EL (cell line): ENCODE measurements at places on chromosomes 13 and 19.

- no peak for DNase-seq
Observed at GRCh38 chr13:111971891-111972780, 94.8 kb upstream of the SOX1 start.

DNA sequence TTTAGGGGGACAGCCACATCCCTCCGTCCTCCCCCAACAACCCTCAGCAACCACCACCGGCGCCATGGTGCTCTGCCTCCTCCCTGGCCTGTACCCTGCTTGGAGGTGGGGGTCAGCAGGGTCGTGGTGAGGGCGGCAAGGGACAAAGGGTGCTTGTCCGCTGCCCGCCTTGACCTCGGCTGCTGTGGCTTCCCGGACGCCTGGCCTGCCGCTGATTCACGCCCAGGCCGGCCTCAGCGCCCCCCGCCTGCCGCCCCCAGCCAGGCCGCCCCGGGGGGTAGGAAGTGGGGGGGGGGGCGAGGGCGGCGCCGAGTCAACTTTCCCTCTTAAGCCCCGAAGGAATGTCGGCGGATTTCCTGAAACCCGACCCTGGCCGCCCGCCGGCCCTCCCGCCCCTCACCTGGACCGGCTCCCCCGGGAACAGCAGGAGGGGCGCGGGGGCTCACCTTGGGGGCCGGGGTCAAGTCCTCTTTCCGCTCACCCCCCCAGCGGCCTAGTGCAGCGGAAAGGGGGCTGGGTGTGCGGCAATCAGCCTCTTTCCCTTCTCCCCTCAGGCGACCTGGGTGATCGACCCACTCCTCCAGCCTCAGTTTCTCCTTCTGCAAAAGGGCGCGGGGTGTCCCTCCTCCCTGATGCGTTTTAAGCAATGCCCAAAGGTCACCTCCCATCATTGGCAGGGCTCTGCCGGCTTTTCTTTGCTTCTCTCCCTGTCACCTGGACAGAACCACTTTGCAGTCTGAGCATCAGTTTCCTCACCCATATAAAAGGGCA is 1.9 kb upstream of the TMEM59L start:
- no peak for DNase-seq

GRCh38 chr19:18051887-18052286 is 34.8 kb downstream of the IL12RB1 start:
- no peak for DNase-seq

DNA sequence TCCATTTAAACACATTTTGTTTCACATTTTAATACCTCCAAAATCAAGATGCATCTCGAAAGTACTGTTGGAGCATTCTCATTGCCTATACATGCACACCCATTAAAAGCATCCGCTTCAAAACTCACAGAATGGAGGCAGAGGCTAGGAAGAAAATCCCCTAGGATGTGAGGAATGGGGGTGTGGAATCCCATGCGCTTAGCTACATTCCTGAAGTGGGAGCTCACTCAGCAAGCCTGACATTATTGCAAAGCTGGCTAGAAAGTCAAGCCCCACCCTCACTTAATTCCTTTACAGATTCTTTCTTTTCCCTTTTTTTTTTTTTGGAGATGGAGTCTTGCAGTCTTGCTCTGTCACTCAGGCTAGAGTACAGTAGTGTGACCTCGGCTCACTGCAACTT is 4.6 kb upstream of the FAM32A start:
- peak; percentile 88 for DNase-seq

GRCh38 chr13:110881839-110882627 is 32.8 kb downstream of the ANKRD10 start:
- DNase-seq: no peak

- DNase-seq: no peak
Observed at GRCh38 chr19:1533510-1534150, 9.8 kb downstream of the PLK5 start.

GRCh38 chr13:69423844-69424243 is 683.8 kb upstream of the ATXN8OS start:
- no peak for DNase-seq

- DNase-seq: no peak
Observed at GRCh38 chr13:33644581-33645543, 173.1 kb upstream of the RFC3 start.

GRCh38 chr19:38644719-38645118 is 2.7 kb upstream of the ACTN4 start:
- no peak for DNase-seq

GRCh38 chr13:113965968-113966884 is 7.7 kb downstream of the C13orf46 start:
- DNase-seq: no peak

GRCh38 chr13:101681834-101682233 is 229.4 kb downstream of the ITGBL1 start:
- DNase-seq: peak; percentile 2

DNA sequence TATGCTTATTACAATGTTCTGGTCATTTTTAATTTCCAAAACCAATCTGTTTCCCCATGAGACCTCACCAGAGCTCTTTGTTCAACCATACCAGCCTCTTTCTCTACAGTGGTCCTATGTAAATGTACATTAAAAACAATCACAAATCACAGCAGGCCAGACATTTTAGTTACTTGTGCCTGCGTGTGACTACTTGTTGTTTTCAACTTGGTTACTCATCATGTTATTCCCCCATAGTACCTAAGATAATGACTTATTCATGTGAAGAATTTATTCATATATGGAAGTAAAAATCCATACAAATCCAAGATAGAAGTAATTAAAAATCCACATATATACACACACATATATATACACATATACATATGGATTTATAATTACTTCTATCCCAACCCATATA is 379.6 kb downstream of the SLITRK6 start:
- no peak for DNase-seq

- peak; percentile 31 for DNase-seq
Observed at GRCh38 chr19:10871711-10872545, 575 bp downstream of the CARM1 start.

- DNase-seq: no peak
Observed at GRCh38 chr13:113542751-113543424, 41.7 kb upstream of the TFDP1 start.

DNA sequence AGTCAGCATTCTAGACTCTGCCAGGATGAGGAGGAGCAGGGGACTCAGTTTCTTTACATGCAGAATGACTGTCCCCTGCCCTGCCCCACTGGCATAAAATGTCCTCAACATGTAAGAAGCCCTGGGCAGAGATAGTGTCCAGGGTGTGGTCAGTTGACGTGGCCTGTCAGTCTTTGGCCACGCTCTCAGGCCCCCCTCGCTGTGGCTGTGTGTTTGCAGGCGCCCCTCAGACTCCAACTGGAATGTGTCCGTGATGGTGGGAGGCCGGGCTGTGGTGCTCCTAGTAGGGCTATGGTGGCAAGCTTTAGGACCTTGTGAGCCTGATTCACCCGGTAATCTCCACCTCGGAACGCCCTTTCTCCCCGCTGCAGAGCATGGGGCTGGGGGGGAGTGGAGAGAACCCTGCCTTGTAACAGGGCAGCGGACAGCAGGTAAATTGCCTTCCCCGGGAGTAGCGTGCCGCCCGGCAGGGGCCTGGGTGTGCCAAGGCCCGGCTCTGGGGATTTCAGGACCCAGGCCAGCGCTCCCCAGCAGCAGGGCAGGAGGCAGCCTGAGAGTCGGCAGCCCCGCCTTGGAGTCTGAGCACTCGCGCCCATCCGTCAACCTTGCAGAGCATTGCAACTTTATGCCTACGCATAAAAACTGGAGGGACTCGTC is 62.3 kb downstream of the CHST8 start:
- peak; percentile 16 for DNase-seq

- no peak for DNase-seq
Observed at GRCh38 chr13:58187881-58188280, 556.3 kb downstream of the PCDH17 start.

DNA sequence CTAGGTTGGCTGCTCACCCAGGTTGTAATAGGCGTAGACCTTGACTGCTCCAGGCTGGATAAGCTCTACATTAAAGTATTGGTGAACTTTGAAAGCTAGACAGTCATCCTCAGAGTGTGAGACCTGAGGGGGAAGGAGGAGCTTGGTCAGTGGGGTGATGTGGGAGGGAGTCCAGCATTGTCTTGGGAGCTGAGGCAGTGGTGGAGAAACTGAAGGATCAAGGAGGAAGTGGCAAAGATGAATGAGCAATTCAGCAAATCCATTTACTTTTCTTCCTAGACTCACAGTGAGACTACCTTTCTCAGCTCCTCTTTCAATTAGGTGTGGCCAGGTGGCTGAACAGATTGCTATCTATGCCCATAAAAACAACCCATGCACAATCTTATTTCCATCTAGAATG is 10.2 kb upstream of the TNFSF14 start:
- DNase-seq: no peak

DNA sequence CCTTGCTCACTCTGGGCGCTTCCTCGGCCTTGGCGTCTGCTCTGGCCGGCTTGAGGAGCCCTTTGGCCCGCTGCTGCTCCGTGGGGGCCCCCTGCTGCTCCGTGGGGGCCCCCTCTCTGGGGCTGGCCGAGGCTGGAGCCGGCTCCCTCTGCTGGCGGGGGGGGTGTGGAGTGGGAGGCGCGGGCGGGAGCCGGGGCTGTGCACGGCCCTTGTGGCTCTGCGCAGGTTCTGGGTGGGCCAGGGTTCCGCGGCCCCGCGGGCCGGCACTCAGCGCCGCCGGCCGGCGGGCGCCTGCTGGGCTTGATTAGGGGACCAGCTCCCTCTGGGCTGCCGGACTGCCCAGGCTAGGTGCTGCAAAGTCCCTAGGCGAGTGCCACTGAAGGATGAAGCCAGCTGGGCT is 436.2 kb downstream of the SLITRK6 start:
- DNase-seq: no peak

GRCh38 chr19:35022460-35022859 is 7.8 kb upstream of the SCN1B start:
- no peak for DNase-seq

DNA sequence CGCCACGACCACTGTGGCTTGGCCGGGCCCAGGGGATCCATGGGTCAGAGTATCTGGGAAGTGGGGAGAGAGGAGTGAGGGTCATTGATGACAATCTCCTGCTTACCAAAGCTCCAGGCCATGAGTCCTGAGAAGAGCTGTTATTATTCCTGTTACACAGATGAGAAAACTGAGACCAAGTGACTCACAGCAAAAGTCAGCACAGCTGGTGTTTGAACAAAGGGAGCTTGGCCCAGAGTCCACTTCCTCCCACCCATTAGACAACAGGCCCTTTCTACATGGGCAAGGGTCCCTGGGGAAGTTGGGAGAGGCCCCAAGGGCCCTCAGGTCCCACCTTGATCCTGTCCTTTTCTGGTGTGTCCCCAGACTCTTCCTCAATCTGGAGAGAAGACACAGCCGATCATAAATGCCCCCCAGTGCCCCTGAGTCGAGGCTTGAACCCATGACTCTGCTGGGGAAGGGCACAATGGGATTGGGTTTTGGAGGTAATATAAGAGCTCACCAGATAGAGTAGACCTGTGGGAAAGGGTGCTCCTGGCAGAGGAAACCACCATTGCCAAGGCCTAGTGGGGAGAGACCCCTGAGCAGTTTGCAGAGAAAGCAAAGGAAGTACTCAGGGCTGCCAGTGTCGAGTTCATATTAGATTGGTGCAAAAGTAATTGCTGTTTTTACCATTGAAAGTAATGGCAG is 6.8 kb downstream of the FUT6 start:
- DNase-seq: no peak

GRCh38 chr19:33667141-33667650 is 45.4 kb downstream of the CHST8 start:
- DNase-seq: no peak

- peak; percentile 62 for DNase-seq
Observed at GRCh38 chr13:114339857-114340534, 25.7 kb downstream of the CHAMP1 start.

DNA sequence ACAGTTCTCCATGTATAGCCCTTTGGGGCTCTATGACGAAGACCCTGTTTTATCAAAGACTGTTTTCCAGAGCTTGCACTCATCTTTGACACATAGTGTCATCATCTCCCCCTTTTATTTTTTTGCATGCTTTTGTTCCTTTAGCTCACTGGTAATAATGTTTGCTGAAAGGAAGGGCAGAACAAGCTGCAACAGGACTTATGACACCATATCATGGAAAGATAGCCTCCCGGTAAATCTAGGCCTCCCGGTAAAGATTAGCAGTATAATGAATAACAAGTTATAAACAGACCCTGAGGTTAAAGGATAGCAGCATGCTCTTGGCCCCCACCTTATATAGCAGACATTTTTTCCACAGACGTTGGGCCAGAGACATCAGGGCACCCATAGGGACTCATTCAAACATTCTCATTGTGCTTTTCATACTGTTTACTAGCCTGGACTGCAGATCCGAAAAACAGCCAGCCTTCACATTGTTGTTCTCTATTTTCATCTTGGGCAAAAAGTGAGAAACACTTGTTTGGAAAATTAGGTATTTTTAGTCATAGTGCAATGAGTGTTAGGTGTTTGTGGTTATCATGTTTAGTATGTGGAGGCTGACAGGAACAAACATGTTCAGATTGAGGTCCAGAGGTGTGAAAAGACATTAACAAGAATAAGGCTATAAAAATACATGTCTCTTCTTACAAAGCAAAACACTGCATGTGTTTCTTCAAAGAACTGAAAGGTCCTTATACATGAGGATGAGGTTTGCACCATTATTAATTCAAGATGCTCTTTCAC is 136.9 kb upstream of the SPRY2 start:
- no peak for DNase-seq

- no peak for DNase-seq
Observed at GRCh38 chr13:77930430-77930829, 11.8 kb upstream of the EDNRB start.

GRCh38 chr19:29952177-29952576 is 10.1 kb downstream of the URI1 start:
- DNase-seq: no peak

DNA sequence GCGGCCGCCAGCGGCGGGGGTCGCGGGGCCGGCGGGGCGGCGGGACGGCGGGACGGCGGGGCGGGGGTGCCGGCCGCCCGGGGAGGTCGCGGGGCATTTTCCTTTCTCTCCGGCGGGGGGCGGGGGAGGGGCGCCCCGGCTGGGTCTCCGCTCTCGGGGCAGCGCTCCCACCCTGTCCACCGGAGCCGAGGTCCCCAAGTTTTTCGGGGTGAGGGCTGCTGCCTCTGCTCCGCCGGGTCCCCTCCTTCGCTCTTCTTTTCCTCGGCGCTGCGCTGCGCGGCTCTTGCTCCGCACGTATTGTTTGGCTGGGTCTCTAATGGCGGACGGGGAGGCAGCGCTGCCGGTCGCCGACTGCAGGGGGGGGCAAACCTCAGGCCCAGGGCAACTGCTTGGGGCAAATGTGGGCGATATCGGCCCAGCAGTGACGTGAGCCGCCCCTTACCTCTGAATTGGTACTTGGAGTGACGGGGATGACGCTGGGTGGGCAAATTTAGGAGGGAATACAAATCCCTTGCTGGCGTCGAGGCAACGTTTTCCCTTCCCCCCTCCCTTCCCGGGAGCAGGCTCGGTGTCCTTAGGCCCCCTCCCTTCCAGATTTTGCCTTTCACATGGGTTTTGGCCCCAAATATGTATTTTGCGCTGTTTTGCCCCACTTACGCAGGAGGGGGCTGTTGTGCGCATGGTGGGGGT is 759 bp downstream of the ZMYM2 start:
- DNase-seq: peak; percentile 52

- DNase-seq: peak; percentile 38
Observed at GRCh38 chr13:33150126-33150525, 133.9 kb downstream of the KL start.
